ENCODE measurements at places on chromosomes 7 and 10.

DNA sequence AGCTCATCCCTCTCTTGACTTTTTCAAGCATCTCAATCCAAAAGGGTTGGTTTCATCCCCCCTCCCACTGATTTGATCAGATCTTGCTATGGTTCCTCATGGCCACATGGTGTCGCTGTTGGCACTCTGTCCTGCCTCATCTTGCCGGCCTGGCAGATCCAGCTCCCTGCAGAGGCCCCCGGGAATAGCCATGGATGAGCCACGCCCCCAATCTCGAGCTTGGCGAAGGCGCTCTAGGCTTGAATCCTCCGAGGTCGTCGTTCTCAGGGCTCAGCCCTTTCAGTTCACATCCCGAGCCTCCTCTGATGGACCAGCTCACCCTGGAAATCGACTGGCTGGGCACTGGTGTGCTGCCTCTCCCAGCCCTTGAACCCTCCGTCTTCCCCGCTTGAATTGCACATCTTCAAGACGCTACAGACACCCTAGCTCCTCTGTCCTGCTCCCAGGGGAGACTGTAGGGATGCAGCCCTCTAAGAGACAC, 628.7 kb downstream of the TYW1 start:
- DNase-seq = peak; percentile 71

DNA sequence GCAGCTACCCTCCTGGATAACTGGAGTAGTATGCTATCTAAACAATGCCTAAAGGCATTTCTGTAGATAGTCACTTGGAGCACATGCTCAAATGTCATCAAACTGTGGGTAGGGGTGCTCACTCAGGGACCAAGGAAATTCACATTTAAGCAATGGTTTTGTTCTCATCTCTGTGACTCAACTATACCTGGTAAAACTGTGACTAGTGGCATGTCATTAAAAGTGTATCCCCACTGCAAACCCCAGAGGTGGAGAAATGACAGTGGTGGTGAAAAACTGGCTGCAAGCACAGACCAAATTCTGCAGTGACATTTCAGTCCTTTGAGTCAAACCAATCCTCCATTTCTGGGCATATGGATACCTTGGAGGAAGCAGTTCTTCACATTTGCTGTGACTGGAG, 134.2 kb upstream of the EFCAB10 start:
- DNase-seq = no peak

DNA sequence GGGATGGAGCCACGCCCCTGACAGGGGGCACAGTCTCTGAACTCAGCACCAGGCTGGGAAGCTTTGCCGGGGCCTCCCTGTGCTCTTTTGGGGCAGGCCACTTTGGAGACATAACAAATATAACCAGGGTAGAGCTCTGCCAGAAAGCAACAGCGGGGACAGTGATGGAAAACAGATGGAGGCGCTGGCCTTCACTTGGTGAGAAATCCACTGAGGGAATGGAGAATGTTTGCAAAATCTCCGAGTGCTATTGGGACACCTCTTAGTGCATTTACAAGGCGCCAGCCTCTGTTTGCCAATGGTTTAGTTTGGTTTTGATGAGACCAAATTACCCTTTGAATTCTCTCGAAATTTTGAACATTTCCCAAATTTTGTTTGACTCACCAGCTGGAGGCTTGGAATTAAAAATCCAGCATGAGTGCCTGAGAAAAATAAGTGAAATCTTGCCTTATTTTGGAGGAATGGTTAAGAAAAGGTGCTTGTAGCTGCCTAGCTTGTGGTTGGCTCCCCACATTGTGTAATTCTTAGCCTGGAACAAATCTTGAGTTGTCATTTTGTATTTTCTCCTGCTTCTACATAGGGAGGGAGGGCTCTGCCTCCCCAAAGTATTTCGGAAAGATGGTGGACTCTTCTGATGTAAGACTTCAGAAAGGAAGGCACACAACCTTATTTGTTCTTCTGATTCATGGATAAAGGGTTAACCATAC, 980.5 kb downstream of the LRMDA start:
- peak; percentile 73 for DNase-seq

DNA sequence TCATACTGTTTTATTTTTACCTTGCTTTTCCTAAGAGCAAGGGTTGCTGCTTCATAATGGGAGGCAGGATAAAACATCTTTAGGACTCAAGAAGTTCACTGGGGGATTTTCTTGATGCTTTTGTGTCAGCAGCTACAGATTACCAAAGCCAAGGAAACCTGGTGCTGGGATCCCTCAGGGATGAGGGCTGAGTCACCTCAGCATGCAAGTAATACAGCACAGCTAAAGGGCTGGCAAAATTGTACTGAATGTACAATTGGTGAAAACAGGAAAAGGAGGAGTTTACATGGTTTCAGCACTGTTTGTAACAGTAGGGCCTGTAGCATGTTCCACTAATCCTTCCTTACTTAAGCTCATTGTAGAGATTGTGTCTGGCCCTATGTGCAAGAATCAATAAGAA, 1056.8 kb downstream of the SORCS1 start:
- DNase-seq = no peak

DNA sequence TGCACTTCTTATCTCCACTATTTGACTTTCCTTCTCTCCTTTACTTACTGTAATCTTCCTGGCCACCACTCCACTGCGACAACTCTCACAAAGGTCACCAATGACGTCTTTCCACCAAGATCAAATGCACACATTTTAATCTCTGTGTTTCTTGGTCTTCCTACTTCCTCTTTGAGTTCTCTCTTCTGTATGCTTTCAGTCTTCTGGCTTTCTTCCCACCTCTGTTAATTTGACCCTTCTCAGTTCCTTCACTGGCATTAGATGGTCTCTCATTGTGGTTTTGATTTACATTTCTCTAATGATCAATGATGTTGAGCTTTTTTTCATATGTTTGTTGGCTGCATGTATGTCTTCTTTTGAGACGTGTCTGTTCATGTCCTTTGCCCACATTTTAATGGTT, 31.9 kb downstream of the FAM107B start:
- DNase-seq = no peak

DNA sequence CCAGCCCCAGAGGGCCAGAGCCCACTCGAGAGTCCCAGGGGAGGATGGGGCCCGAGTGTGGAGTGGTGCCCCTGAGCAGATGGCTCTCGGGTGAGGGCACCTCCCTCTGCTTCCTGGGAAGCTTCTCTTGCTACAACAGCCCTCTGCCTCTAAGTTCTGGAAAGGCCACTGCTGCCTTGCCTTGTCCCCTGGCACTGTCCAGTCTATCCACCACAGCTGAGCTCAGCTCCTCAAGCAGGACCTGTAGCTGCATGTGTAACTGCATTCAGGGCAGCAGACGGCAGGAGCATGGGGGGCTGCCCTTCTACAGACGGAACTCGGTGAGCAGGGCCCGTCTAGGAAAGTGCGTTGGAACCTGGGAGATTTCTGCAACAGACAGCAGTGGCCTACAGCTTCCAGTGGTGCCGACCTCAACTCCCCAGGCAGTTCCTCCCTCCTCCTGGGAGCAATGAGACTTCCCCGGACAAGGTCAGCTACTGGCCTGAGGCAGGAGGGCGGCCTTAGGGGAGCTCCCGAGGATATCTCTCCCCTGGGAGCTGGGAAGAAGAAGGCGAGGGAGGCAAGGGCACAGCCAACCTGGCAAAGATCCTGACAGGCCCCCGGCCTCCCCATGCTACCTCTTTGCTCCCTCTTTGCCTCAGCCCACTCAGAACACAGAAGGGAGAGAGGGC, 88.5 kb downstream of the DLG5 start:
- no peak for DNase-seq

DNA sequence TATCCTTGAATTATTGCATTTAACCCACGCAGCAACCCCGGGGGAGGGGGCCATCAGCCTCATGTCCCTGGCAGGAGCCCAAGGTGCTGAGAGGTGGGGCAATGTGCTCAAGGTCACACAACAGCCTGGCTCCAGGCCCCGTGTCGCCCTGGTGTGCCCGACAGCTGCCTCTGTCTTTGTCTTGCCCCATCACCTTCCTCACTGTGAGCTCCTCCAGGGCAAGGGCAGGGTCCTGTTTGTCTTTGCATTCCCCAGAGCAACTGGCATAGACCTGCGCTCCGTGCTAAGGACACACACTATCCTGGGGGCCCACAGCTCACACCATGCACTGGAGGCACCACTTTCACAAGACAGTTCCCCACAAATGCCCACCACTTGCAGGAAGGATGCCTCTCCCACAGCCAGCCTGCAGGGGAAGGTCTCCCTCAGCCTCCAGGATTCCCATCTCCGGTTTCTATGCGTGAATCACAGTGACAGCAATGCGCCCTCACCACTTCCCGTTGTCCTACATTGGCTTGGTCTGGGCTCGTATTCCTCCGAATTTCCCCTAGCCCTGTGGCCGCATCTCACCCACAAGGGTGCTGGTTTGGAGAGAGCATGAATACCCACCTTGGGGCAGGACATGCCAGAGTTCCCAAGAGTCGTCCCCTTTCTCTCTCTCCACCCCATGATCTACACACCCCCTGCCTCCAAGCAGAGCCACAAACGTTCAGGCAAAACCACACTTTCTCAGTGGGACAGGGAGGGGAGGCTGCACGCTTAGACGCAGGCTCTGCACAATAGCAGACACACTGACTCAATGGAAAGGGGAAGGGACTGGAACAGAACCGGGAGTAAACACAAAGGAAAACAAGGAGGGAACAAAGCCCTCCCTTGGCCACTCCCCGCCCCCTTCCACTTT, 10.3 kb downstream of the ITPRIP start:
- peak; percentile 70 for DNase-seq

DNA sequence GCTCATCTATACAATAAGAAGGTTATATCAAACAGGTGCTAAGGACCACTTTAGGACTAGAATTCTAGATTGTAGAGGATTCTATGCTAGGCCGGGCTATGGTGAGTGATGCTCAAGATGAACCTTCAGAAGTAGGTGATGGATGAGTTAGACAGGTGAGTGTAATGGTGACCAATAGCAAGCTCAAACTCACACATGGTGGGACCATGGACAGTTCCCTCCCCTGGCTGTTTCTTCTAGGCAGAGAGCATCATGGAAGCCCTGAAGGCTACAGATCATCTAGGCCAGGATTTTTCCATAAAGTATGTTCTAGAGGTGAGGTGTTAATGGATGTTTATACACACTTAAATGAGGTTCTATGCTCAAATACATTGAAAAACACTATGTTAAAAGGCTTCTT, 162.2 kb upstream of the WDR11 start:
- DNase-seq = no peak

- DNase-seq = no peak
Observed at GRCh38 chr7:27635728-27636127, 27.0 kb downstream of the HIBADH start.

GRCh38 chr7:70237831-70238575, 639.7 kb downstream of the AUTS2 start:
- no peak for DNase-seq

- no peak for DNase-seq
Observed at GRCh38 chr7:47982610-47983009, 3.2 kb upstream of the HUS1 start.

GRCh38 chr10:112395809-112396530, 22.1 kb downstream of the ACSL5 start:
- DNase-seq = no peak

DNA sequence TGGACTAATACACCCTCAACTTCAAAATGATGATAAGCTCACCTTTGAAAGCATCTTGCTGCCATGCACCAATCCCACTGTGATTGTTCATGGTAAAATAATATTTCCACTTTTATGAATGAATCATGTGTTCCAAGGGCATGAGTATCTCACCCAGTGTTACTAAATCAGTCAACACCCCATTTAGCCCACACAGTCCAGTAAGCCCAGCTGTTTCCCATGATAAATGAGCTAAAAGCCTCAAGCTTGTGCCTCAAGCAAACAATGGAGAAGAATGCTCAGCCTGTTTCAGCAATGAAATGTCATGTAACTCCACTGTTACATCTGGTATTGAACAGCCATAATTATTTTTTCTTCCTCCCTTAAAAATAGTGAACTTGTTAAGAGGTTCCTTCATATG, 442.5 kb downstream of the XPNPEP1 start:
- DNase-seq = no peak

- no peak for DNase-seq
Observed at GRCh38 chr7:71384094-71384493, 252.2 kb downstream of the GALNT17 start.

DNA sequence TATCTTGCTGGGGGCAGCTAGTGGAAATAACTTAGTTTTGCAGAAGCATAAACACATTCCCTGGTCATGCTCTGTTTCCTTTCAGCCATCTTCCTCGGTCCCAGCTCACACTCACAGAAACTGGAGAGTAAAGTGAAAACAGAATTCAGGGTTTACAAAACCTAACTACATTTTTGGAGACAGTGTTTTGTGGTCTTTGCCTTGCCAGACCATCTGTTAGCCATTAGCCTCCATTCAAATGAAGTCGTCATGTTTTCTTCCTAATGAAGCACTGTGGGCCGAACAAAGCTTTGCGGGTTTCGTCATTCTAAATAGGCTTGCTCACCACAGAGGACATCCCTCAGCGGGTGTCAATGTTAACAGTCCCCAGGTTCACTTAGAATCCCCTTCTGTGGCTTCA, 214.6 kb upstream of the TMEM72 start:
- DNase-seq = peak; percentile 41

DNA sequence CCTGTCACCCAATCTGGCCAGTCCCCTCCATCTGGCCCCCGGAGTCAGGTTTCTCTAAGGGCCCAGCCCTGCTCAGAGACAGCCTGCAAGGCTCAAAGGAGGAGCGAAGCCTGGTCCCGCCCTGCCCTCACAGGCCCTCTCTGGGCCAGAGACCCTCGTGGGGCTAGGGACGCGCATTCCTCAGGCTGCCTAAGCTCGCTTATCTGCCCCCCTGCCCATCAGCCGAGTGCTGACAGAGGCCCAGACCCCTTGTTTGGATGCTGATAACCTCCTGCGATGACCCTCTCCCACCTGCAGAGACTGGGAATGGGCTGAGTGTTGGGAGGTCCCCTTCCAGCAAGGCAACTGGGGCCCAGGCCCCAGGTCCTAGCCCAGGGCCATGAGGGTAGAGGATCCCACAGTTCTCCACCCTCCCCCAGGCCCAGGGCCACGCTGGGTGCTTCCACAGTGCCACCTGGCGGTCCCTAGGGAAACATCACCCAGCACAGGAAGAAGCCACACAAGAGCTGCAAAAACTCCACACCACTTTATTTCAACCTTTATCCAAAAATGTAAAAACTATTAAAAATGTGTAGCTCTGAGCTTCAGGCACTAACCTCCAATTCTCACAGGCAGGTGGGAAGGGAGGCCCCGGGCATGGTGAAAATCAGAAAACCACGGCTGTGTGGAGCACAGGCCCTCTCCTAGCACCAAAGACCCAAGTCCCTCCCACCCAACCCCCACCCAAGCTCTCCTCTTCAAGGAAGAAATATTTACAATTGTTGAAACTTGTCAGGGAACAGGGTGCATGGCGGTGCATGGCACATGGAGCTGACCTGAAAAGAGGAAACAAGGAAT, 2.2 kb downstream of the NPM3 start:
- peak; percentile 69 for DNase-seq

DNA sequence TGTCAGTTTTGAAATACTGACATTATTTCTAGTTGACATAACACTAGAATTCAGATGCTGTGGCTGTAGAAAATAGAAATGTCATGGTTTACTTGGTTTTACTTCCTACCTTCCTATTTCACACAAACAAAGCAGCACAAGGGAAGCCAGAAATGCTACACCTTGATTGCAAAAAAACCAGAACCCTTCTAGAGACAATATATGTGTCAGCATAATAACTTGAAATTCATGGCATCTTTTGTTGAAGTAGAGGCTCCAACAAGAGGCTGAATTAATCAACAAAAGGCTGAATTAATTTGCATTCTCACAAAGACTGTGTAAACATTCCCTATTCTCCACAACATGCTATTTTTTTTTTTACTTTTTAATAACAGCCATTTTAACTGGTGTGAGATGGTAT, 25.2 kb downstream of the ZNF117 start:
- no peak for DNase-seq
